T1000 (cell line): ENCODE measurements at places on chromosomes 7 and 10.

- DNase-seq = no peak
Observed at GRCh38 chr7:112307506-112307905, 101.0 kb downstream of the ZNF277 start.

DNA sequence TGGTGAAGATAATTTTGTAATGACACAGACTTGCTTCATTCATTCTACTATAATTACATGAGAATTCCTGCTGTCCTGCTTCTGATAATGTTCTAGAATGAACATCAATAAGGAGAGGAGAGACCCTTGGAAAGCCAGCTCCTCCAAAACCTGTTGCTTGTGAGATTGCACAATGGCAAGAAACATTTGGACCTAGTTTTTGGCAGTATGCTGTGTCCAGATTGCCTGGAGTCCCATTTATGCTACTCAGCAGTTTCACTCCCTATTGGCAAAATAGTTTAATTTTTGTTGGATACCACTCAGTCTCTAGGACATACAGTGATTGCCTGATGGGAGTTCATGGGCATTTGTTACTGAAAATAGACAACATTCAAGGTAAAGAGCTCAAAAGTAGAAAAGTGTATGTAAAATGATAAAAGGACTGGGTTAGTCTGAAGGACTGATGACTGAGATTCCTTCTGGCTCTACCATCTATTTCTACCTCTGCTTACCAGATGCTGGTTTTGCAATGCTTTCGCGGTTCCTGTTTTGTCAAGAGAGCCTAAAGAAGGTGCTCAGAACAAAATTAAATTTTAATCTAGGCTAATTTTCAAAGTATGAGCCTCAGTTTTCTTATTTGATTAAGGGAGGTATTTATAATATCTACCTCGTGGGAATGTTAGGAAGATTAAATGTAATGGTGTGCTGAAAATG, 8.0 kb upstream of the ACTR3B start:
- DNase-seq = no peak

- DNase-seq = no peak
Observed at GRCh38 chr10:66455304-66455703, 470.5 kb upstream of the LRRTM3 start.

DNA sequence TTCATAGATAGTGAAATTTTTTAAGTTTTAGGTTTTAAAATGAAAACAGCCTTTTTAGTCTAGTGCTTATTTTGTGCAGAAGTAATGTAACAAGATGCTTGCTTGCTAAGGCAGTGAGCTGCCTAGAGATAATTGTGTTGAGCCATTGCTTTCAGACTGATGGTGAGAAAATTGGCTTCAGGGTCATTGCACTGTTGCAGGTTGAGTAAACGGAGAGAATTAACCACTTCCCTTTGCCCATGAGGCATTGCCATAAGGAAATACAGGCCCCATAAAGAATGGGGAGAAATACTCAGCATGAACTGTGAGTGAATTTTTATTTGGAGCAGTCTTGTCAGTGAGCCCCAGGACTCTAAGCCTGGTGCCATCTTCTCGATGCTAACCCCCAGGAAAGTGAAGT, 140.5 kb downstream of the LRRC4 start:
- DNase-seq = no peak

DNA sequence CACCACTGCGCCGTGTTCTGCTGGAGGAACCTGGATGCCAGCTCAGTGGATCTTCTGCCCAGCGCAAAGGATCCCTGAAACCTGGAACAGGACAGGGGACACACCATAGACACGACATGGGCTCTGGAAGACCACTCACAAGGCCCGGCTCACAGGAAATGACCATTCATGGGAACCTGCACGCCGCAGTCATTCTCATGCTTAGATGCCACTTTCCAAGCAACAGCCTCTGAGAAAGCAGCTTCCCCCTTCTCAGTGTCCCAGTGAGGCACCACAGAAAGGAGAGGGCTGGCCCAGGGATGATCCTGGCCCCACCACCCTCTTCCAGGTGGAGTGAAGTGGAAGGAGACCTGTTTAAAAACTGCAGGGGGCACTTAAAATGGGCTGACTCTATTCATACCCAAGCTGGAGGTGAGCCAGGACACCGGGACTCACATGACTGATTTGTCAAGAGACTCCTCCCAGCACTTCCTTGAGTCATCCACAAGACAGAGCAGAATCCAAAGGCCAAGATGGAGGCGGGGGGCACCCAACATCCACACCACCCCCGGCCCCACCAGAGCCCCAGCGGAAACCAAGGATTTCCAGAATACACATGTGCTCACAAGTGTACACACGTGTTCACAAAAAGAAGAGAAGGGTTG, 11.2 kb downstream of the CTBP2 start:
- DNase-seq = no peak

DNA sequence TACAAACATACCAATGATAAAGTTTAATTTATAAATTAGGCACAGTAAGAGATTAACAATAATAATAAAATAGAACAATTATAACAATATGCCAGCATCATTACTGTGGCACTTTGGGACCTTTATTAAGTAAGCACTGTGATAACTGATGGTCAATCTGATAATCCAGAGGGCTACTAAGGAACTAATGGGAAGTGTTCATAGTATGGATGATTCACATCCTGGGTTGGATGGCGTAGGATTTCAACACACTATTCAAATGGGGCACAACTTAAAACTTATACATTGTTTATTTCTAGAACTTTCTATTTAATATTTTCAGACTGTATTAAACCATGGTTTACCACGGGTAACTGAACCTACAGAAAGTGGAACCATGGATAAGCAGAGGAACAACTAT, 90.8 kb downstream of the KIF20B start:
- no peak for DNase-seq

DNA sequence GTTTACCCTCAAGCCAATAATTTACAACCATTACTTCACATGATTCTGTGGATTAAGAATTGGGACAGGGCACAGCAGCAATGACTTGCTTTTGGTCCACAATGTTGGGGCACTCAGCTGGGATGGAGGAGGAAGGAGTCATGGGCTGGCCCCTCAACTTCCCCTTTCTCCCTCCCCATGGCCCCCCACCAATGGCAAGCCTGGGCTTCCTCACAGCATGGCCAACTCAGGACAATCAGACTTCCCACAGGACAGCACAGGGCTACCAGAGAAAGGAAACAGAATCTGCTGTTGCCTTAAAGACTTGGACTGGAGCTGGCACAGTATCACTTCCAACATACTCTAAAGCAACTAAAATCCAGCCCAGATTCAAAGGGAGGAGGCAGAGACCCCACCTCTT, 160.7 kb downstream of the PTPN20 start:
- no peak for DNase-seq
